ENCODE measurements at places on chromosomes 5 and 9. TPM values are rescaled to one million over a fixed set of nuclear protein-coding genes. Genes with fewer than 3 reads are reported as not detected.

Gene SH3RF2
- not detected for total RNA-seq

Gene BNC2
- total RNA-seq: not detected

Gene SHOC1
- not detected for total RNA-seq

GRCh38 chr5:133083901-133084300, 32.1 kb downstream of the HSPA4 start:
- no peak overlapping the region for H3K4me3 ChIP-seq
- DNase-seq: no peak
- H3K27ac ChIP-seq: no peak overlapping the region
- peaks cover 46% of the 10 kb centered on the region for H3K36me3 ChIP-seq
- H3K27me3 ChIP-seq: no peaks in the 10 kb centered on the region
- peaks cover 17% of the 10 kb centered on the region for H3K4me1 ChIP-seq

- H3K27ac ChIP-seq: peak overlapping the region; percentile 72
- H3K36me3 ChIP-seq: peaks cover 82% of the 10 kb centered on the region
- no peak overlapping the region for H3K4me3 ChIP-seq
- DNase-seq: no peak
- peaks cover 68% of the 10 kb centered on the region for H3K4me1 ChIP-seq
- H3K27me3 ChIP-seq: no peaks in the 10 kb centered on the region
These were observed 2.8 kb upstream of the SECISBP2 start for GRCh38 chr9:89315482-89315881.

- H3K4me3 ChIP-seq: no peak overlapping the region
- H3K27me3 ChIP-seq: peaks cover 17% of the 10 kb centered on the region
- H3K4me1 ChIP-seq: peaks cover 12% of the 10 kb centered on the region
- no peaks in the 10 kb centered on the region for H3K36me3 ChIP-seq
- DNase-seq: no peak
These were observed 90.8 kb downstream of the LHX2 start for GRCh38 chr9:124102363-124102762.

DNA sequence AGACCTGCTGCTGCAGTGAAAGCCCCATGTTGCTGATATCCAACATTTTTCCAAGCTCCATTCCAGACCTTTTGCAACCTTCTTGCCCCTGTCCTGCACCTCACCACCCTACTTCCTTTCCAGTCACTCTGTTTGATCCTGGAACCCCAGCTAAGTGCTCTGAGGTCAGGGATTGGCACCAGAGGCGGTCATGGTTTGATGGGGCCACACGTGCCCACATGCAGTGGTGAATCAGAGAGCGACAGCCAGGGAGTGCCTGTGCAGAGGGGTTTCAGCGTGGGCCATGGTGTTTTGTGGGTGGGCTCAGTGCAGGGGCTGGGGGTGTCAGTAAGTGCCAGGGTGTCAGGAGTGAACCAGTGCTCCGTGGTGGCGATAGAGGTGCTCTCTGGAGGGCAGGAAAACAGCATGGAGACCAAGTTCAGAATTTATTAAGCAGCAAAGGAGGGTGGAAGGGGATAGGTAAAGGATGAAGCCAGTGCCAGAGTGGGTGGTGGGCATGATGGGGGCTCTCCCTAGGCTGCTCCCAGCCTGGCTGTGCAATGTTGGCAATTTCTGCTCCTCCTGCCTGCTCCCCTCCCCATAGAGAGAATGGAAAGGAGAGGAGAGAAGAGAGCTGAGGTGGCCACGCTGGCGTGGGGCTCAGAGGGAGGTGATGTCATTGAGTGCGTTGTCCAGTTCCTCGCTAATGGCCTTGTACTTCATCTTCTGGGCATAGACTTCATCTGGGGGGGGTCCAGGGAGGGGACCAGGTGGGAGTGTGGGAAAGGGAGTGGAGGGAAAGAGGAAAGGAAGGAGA, 7.0 kb downstream of the TPM2 start:
- peaks cover 5% of the 10 kb centered on the region for H3K4me1 ChIP-seq
- H3K27me3 ChIP-seq: no peaks in the 10 kb centered on the region
- no peaks in the 10 kb centered on the region for H3K36me3 ChIP-seq
- H3K4me3 ChIP-seq: no peak overlapping the region

DNA sequence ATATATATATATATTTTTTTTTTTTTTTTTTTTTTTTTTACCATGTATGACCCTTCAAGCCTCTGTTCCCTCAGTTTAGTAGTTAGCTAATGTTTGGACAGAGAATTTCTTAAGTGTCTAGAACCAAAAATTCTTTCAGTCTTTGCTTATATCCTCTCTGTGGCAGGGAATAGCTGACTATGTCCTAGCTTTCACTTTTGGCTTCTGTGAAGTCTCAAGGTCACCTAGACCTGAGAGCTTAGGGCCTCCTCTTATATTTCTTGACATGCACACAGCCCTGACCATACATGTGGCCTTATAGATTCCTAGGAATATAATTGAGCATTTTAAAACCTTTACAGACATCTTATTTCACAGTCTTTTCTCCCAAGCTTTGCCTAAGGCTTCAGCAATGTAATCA, 930.8 kb upstream of the CDH9 start:
- H3K4me3 ChIP-seq: no peak overlapping the region
- H3K4me1 ChIP-seq: no peaks in the 10 kb centered on the region
- no peak for DNase-seq
- H3K27ac ChIP-seq: no peak overlapping the region
- no peaks in the 10 kb centered on the region for H3K27me3 ChIP-seq

DNA sequence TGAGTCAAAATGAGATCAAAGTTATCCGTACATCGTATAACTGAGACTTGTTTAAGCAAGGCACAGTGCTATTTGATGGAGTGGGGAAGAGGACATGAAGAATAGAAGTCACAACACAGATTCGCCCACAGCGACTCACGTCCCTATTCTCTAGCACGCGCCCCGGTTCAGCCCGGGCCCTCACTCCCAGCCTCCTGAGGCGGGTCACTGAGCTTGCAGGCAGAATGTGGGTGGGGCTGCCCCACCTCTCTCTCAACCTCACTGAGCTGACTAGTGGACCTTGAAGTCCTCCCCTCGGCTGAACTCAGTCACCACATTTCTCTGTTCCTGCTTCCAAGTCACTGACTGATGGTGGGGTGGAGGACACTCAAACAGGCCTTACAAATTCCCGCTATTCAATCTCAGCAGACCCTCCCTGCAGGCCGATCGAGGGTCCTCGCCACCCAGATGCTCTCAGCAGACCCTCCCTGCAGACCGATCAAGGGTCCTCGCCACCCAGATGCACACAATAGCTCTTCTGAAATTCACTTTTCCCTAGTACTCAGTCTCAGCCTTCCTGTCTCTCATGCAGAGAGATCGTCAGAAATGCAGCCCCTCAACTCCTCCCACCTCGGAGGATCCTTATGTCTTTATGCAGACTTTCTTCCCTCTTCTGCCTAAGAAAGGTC, 12.9 kb downstream of the GLDC start:
- H3K4me1 ChIP-seq: no peaks in the 10 kb centered on the region
- H3K36me3 ChIP-seq: no peaks in the 10 kb centered on the region
- DNase-seq: no peak
- peaks cover 1% of the 10 kb centered on the region for H3K27me3 ChIP-seq
- H3K4me3 ChIP-seq: no peak overlapping the region

DNA sequence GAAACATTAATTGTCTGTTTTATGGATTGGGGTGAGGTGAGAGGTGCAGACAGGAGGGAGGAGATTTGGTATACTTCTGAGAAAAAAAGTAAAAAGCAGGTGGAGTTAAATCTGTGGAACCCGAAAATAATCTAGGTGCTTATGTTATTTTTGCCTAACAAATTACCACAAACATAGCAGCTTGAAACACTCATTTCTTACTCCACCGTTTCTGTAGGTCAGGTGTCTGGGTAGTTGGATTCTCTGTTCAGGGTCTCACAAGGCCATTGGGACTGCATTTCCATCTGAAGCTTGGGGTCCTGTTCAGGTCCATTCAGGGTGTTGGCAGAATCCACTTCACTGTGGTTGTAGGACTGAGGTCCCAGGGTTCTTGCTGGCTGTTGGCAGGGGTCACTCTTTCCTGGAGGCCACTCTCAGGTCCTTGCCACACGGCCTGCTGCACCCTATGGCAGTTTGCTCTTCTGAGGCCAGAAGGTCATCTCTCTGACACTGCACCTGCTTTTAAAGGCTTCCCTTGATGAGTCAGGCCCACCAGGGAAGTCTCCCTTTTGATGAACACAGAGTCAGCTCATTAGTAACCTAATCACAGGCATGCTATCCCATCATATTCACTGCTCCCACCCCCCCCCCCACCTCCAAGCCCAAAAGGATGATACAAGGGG, 82.2 kb downstream of the TRIO start:
- peaks cover 4% of the 10 kb centered on the region for H3K36me3 ChIP-seq
- H3K4me3 ChIP-seq: no peak overlapping the region
- no peak overlapping the region for H3K27ac ChIP-seq
- peaks cover 22% of the 10 kb centered on the region for H3K4me1 ChIP-seq
